Activated CD4-positive, alpha-beta T cell treated with anti-CD3 and anti-CD28 coated beads, Interleukin-2, amount 50 U/mL, for 48 hours (primary cell): ENCODE measurements at places on chromosomes 11 and 22.

- DNase-seq = no peak
Measured at GRCh38 chr22:43535741-43536140, 123.9 kb downstream of the MPPED1 start.

GRCh38 chr11:13333456-13333957, 55.9 kb downstream of the BMAL1 start:
- DNase-seq = no peak

GRCh38 chr11:35142481-35143075, 3.6 kb downstream of the CD44 start:
- no peak for DNase-seq

DNA sequence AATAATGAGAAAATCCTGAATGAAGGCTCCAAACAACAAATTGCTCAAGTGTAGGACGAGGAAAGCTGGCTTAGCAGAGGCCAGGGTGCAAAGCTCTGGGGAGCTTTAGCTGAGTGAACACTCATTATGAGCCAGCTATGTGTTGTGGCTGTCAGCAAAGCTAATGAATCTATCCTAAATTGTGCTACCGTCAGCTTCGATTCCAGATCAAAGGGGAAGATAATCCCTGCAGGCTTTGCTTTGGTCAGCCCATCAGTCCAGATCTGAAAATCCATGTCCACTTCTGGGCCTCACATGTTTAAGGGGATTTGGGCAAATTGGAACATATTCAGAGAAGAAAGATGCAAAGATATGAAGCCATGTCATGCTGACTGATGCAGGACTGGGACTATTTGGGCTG, 180.9 kb upstream of the ZBED5 start:
- no peak for DNase-seq

- no peak for DNase-seq
Measured at GRCh38 chr11:128451652-128452470, 135.5 kb downstream of the ETS1 start.

DNA sequence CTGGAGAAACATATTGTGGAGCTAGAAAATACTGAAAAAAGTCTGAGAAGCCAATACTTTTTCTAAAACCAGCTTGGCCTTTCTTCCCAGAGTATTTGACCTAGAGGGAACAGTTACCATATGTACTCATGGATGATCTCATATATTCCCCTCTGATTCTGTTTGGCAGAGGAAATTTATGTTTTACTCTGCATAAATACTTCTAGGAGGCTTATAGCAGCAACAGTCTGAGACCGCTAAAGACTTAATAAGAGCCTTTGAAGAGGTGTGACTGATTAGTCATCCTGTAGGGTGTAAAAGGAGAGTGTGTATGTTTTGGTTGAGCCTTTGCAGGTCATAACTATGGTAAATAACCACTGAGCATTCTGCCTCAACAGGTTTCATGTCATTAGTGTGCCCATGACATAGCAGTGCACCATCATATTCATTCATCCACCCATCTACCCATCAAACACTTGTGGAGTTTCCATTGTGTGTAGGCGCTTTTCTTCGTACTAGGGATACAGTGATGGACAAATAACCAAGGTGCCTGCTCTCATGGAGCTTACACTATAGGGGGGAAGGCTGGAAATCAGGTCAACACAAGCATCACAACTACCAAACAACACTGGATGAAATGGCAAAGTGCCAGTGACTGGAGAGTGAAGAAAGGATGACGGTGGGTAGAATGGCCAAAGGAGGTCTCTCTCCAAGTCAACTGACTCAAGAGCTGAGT, 44.5 kb downstream of the TRAF6 start:
- no peak for DNase-seq

DNA sequence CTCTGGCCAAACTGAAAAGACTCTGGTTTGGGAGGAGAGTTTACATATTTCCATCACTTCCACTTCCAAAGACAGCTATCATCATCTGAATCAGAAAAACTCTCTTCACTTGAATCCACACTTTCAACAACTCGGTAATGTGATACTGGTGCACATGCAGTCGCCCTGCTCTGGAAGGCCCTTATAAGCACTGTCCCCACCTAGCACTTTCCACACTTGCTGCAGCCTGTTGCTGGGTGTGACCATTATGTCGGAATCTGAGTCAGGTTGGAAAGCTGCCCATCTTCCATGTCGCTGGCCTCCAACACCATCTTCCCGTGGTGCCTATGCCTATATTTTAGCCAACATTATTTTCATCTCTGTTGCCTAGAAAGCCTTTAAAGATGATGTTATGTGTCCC, 1.1 kb upstream of the OR10A5 start:
- no peak for DNase-seq

DNA sequence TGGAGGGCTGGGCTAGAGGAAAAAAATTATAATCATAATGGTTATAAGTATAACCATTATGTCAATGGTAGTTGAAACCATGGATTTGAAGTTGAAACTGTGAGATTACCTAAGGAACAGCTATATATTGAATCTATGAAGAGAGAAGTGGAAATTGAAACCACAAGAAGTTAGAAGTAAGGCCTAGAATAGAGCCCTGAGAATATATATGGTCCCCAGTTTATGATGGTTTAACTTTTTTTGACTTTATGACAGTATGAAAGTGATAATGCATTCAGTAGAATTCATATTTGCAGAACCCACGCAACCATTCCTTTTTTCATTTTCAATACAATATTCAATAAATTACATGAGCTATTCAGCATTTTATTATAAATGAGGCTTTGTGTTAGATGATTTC, 15.0 kb downstream of the AASDHPPT start:
- DNase-seq = no peak

DNA sequence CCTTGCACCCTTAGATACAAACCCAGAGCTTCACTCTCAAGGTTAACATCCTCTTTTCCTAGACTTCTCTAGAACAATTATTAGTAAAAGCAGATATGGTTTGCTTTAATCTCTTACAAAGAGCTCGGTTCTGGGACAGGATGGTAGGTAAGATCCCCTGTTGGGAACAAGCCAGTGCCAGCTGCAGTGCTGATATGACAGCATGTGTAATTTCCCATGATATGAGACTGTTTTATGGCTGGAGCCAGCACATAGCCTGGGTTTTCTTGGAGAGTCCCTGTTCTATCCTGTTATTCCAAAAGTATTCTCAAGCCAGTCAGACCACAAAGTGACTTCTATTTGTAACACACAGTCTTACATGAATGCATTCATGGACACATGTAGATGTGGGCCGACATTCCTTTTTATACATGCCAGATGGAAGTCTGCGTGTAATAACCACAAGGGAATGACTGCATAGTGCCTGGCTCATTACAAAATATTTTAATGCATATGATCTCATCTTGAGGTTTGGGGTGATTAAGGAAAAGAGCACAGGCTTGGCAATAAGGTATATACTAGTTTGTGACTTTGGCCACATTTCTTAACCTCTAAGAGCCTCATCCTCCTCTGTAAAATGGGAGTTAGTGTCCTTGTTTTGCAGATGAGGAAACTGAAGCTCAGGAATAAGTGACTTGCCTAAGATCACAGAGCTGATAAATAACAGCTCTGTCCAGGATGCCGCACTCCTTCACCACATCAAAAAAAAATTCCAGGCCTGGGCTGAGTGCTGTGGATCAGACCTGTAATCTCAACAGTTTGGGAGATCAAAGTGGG, 21.8 kb downstream of the CLMP start:
- no peak for DNase-seq

DNA sequence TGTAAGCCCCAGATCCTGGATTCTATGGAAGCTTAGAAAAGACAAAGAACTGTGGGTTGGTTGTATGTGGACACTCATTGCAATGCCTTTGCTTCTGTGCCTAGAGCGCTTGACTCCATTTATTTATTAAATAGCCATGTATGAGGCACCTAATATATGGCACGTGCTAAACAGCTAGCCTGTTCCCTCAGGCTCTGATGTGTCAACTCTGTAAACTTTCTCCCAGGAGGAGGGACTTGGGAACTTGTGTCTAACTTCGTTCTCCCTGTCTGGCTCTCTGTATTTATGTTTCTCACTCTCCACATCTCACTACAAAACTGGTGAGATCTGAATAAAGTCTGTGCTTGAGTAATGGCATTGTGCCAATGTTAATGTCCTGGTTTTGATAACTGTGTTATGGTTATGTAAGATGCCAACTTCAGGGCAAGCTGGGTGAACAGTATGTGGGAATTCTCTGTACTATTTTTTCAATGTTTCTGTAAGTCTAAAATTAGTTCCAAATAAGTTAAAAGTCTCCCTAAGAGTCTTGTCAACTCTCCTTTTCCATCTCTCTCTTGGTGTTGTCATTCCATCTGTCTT, 34.1 kb upstream of the ZBTB16 start:
- no peak for DNase-seq

- no peak for DNase-seq
Measured at GRCh38 chr11:58394195-58394594, 12.5 kb downstream of the OR5B3 start.

- no peak for DNase-seq
Measured at GRCh38 chr22:45470871-45471270, 31.8 kb upstream of the FBLN1 start.

DNA sequence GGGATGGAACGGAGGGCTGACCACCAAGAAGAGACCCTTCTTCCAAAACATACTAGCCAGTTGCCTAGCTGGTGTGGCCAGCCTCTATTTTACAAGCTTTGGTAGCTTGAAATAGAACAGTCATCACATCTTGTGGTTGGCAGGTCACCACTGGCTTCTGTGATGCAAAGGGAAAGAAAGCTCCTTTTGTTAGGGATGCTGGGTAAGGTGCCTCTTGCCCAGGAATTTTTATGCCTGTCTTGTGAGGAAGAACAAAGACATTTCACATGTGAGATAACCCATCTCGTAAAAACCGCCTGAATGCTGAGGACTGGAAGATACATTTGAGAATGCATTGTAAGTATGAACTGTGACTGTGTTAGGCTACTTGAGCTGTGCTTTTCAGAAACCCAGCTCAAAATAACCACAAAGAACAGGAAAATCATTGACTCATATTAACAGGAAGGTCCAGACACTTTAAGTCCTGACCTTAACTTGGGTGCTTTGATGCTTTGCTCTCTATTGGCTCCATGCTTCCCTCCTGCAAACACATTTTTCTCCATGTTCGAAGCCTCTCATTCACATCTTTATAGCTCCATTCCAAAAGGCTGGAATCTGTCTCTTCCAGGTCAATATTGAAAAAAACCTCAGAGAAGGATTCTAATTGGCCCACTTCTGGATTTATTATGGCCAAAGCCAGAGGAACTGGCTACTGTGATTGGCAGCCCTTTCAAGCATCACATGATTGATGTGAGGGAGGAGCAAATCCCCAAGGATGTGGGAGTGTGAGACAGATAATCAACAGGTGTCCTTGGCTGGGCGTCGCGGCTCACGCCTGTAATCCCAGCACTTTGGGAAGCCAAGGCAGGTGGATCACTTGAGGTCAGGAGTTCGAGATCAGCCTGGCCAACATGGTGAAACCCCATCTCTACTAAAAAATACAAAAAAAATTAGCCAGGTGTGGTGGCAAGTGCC, 53.9 kb downstream of the MICAL2 start:
- DNase-seq = no peak

- no peak for DNase-seq
Measured at GRCh38 chr11:10728154-10728553, 22.9 kb upstream of the CTR9 start.

DNA sequence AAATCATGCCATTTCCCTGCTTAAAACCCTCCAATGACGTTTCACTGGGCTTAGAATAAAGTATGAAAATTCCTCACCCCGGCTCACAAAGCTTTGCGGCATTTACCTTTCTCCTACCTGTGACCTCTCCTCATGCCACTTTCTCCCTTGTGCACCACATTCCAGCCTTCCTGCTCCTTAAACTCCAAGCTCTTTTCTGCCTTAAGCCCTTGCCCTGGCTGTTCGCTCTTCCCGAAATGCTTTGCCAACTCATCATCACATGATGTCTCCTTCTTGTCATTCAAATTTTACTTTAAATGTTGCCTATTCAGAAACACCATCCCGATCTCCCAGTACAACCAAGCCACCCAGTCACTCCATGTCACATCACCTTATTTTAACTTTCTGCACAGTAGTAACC, 2.0 kb downstream of the PLEKHA7 start:
- DNase-seq = no peak

DNA sequence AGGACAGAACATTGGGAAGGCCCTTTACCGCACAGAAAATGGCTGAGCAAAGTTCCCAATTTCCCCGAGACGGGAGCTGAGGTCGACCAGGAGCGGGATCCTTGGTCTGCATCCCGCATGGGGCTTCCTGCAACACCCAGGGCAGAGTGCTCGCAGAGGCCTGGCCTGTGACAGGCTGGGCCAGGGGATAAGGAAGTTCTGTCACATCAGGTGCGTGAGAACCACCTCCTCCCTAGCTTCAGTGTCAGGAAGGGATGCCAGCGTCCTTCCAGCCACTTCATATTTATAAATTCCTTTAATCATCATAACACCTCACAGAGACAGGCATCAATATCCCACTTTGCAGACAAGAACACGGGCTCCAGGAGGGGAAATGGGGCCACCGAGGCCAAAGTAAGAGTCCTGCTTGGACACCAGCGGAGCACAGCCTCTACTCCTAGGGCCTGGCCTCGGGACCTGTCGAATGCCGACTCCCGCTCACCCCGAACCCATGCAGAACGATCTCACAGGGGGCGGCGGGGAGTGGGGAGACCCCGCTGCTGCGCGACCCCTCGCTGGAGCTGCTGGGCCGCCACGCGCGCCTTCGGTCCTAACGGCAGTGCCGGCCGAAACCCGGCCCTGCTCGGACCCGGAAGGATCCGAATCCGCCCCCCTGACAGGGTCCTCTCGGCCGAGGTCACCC, 532 bp downstream of the BET1L start:
- DNase-seq = no peak

GRCh38 chr22:23072077-23072910, 2.0 kb downstream of the GNAZ start:
- DNase-seq = no peak

DNA sequence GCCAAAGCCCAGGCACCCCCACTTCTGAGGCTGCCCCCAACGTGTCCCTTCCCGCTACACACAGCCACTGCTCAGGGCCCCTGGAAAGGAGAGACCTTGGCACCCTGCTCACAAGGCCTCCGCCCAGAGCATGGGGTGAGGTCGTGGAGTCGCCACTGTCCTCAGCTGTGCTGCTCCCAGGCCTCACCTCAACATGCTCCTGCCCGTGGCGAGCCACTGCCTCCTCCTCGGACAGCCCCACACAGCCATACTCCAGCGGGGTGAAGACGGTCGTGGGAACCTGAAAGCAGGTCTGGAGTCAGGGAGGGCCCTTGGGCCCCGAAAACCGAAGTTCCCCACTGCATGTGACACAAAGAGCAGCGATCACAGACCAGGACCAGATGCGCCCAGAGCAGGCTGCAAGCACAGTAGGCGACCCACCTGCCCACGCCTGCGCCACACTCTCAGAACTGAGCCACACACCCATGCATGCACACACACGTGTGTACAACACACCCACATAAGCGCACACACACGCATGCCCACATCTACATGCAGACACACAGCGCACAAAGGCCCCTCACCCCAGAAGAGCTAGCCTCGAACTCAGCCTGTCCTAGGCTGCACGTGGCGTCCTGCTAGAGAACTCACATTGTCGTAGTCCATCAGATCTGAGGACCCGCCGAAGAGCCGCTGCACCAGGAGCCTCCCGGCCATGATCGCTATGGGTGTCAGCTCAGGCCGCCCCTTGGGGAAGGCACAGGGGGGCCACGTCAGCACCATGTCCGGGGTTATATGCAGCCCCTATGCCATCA, 25.5 kb upstream of the GNB1L start:
- no peak for DNase-seq

GRCh38 chr11:105854269-105854668, 167.8 kb downstream of the MSANTD4 start:
- no peak for DNase-seq
